ENCODE measurements at places on chromosomes 1 and 21.
A peak's percentile ranks its signal among the peaks of the same experiment; 100 is the strongest.

GRCh38 chr1:221768444-221769066 is 26.7 kb upstream of the DUSP10 start:
- no peak for DNase-seq

GRCh38 chr1:210222340-210223006 is 10.1 kb upstream of the SERTAD4 start:
- no peak for DNase-seq

GRCh38 chr1:57898531-57898930 is 474.7 kb upstream of the DAB1 start:
- DNase-seq = no peak

DNA sequence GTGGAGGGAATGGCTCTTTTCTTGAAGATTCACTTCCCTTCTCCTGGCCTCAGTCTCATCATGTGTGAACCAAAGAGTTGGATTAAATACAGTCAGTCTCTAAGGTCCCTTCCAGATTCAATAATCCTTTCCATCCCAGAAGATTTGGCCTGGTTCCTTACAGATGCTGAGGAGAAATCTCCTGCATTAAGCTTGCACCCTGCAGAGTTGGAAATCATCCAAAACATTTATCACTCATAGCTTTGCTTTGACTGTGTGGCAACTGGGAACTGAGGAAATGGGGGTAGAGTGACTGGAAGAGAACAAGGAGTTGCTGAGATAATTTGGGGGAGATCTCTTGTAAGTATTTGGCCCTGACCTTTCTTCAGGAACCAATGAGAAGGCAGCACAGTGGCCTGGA is 220.5 kb upstream of the SGIP1 start:
- DNase-seq = no peak

DNA sequence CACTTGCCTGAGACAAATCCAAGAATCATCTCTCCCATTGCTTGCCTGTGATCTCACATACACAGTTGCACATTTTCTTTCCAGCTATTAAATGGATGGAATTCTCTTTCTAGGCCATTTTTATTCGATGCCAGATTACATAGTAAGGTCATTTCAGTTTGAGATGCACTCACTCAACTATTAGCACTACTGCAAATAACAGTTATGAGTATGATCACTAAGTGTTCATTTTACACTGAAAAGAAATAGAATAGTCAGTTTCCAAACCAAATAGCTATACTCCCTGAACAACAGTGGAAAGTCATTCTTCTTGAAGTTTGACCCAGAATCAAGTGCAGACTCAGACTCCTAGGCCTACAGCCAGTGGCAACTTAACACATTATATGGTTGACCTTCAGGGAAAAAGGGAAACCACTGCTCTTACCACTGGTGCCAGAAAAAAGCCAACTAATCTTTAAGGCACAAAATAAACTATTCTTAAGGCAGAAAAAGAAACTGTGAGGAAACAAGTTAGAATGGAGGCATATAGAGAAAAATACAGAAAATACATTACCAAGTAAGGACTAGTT is 31.5 kb downstream of the WNT2B start:
- no peak for DNase-seq

- DNase-seq = no peak
Measured at GRCh38 chr1:31712630-31713029, 8.8 kb upstream of the COL16A1 start.

DNA sequence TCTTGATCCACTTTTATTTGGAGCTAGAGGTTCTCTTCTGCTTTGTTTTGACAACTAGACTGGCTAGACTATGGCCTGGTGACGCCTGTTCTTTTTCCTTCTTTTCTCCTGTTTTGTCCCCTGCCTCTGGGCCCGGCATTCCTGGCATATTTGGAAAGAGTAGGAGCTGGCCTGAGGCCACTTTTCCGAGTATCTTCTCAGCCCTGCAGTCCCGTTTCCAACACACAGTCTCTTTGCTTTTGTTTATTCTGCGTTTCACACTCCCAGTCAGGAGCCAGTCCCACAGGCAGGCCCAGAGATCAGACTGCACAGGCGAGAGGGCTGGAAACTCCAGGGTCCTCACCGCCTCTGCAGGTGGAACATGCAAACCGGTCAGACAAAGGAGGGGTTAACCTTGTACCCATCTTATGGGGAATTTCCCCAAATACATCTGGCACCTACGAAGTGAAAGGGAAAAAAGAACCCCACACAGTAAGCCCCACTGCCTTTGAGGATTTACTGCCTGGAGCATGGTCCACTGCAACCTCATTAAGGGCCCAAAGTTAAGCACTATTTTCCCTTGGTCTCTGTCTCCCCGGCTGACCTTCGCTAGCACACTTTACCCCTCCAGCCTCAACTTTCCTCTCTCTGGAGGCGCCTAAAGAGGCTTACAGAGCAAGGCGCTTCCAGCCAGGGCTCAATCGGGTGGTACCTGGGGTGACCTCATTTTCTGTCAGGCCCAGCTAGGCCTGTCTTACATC is 141.1 kb downstream of the TOMM20 start:
- DNase-seq = no peak

DNA sequence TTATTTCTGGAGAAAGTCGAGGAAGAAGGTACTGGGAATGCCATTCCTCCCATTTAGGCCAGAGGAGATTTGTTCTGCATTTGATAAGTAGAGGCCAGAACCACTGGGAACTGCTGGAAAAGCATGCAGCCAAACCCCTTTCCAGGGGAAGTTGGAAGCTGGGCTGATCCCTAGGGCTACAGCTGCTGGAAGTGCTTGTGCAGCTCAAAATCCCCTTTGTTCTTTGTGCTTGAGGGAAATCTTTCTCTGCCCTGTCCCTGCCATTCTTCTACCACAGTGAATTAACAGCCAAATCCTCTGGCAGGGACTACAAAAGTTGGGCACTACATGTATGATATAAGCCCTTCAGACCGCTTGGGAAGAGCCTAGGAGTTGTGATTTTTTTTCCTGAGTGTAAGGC is 734.1 kb downstream of the LRRIQ3 start:
- DNase-seq = no peak

- DNase-seq = no peak
Measured at GRCh38 chr1:199522936-199523335, 504.6 kb upstream of the NR5A2 start.

- no peak for DNase-seq
Measured at GRCh38 chr1:216238844-216239243, 184.4 kb downstream of the USH2A start.

- no peak for DNase-seq
Measured at GRCh38 chr1:95245029-95245428, 11.0 kb downstream of the RWDD3 start.

GRCh38 chr21:26144031-26144430 is 26.5 kb downstream of the APP start:
- peak; percentile 56 for DNase-seq

GRCh38 chr1:161907265-161907664 is 116.4 kb downstream of the OLFML2B start:
- DNase-seq = no peak

GRCh38 chr1:94276988-94277434 is 39.6 kb upstream of the ARHGAP29 start:
- DNase-seq = no peak

GRCh38 chr1:196131691-196132090 is 476.5 kb downstream of the KCNT2 start:
- DNase-seq = no peak

DNA sequence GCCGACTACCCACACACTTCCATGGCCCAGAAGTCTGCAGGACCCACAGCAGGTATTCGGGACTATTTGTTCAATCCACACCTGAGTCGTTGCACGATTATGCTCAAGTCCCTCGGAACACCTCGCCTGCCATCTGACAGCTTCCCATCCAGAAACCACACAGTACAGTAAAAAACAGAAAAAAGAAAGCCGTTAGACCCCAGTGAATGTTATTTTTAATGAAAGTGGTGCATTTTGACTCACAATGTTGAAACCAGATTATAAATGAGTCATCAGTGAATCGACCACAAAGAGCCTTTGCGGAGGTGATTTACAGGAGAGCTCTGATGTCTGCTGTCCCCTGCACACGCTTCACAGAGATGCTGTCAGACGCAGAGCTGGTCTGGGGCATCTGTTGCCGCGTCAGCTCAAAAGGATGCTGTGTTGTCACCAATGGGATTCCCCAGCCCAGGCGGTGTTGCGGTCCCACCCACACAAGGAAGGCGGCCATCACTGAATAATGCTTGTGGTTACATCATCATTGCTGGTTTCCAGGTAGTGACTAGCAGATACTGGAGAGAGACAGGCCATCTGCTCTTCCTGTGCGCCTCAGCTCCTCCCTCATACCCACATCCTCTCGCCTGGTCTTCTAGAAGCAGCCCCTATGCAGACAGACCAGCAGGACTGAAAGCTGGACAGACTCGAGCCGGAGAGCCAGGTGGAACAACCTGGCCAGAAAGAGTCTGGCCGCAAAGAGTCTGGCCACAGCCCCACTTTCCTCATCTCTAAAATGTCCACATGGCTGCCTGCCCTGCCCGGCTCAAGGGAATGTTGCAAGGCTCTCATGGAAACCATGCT is 116.8 kb downstream of the TOMM20 start:
- peak; percentile 95 for DNase-seq

DNA sequence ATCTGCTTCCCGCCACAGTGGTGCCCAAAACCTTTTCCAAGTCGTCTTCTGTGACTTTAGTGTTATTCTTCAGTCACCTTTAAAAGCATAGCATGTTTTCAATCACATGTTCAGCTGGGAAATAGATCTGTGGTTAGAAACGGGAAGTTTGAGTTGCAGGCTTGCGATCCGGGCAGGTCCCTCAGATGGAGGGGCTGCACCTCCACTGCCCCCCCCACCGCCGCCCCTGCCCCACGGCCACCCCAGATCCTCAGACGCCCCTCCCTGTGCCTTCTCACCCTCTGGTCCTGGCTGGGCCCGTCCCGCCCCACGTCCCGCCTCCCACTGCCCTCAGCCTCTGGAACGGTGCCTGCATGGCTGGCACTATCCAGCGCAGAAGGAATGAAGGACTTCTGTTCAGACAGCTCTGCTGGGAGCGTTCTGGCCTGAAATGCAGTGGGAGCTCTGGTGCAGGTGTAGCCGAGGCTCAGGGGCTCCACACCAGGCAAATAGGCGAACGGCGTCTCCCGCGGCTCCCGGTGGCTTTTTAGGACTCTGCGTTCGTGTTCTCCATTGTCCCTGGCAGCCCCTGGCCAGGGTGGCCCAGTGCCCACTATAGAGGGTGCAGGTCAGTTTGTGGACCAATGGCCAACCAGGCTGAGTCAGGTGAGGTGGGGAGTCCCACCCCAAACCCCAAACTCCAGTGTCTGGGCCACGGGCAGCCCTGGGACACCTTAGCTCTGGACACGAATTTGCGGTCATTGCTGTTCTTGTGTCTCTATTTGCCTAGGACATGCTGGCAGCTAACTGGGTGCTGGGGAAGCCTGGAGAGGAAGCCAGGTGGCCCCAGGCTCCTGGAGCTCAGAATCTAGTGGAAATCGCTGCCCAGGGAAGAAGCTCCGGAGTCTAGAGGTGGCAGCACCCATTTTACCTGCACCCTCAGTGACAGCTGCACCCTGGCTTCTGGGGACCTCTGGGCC is 67.1 kb downstream of the FAAP20 start:
- no peak for DNase-seq

DNA sequence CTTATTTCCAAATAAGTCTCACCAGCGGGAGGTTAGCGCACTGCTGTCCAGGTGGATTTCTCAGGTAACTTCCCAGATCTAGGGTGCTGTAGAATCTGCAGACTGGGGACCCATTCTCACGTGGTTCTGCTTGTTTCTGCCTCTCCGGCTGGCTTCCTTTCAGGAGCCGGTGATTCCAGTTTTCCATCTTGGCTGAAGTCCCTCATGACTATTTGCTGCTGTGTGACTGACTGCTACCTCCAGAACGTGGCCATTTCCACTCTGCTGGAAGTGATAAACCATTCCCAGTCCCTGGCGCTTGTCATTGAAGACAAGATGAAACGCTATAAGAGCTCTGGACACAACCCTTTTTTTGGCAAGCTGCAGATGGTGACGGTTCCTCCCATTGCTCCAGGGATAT is 76.0 kb downstream of the DOP1B start:
- DNase-seq = no peak

DNA sequence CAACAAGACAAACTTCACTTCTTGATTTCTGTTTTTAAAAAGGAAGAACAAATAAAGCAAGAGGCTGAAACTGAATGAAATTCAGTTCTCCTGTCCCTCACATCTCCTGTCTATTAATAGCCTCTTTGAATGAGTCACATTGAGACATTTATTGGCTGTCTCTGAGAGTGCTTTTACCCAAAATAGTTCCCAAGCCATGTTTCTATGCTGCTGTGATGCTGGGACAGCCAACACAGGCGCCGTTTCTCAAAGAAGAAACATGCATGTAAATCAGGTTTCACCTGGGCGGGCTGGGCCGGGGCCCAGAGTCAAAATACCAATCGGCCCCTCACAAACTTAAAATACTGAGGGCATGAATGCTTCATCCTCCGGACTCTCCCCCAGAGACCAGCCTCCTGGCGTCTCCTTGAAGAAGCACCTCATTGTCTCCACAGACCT is 105.2 kb downstream of the EDEM3 start:
- no peak for DNase-seq

- DNase-seq = no peak
Measured at GRCh38 chr1:158989424-158989823, 20.3 kb upstream of the IFI16 start.

DNA sequence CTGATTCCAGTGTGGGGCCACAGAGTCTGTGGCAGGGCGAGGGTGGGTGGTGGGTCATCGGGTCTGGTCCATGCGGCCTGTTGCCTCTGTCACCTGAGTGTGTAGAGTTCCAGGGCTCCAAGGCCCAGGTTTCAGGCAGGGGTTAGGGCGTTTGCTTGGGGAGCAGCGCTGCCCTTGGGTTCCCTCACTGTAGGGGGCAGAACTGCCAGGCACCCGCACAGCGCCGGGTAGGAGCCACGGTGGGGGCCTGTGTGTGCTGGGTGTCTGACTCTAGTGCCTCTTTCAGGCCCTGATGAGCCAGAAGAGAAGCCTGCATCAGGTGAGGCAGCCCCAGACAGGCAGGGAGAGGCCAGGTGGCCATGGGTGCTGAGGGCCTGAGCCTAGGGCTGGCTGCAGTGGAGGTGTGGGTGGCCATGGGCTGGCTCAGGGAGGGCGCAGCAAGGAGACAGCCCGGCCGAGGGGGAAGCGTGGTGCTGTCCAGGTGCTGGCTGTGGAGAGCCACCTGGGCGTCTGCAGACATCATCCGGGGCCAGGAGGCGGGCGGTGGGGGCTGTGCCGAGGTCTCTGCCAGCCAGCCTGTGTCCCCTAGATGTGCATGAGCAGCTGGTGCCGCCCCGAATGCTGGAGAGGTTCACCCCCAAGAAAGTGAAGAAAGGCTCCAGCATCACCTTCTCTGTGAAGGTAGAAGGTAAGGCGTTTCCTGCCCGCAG is 72.3 kb downstream of the TRIM11 start:
- no peak for DNase-seq

DNA sequence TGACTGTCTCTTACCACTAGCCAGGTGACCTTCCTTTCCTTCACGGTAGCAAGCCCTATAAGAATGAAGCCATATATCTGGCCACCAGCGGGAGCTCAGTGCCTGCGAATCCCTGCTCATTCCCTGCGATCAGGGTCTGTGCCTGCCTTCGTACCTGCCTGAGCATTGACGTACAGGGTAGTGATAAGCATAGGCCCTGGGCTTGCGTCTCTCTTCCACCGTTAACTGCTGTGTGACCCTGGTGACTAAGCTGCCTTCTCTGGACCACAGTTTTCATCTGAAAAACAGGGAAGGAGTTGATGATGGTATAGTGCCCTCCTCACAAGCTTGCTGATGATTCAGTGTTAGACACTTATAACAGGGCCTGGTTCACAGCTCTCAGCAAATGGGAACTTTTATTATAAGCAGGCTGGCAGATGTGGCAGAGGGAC is 4.1 kb downstream of the ZC3H12A start:
- no peak for DNase-seq

- no peak for DNase-seq
Measured at GRCh38 chr21:45455674-45456583, 51.0 kb downstream of the COL18A1 start.

Data from DND-41 (cell line).